Foreskin fibroblast (primary cell): ENCODE measurements at places on chromosomes 6 and 20.

GRCh38 chr6:143741480-143741879 is 63.7 kb downstream of the PHACTR2 start:
- no peak for DNase-seq

- no peak for DNase-seq
Observed at GRCh38 chr6:105402090-105402938, 568 bp downstream of the PREP start.

- DNase-seq, result no peak
Observed at GRCh38 chr6:45584127-45584526, 206.4 kb upstream of the SUPT3H start.

GRCh38 chr6:6474170-6474920 is 114.2 kb upstream of the LY86 start:
- DNase-seq, result no peak

GRCh38 chr20:57847104-57847503 is 137.3 kb upstream of the PMEPA1 start:
- no peak for DNase-seq

DNA sequence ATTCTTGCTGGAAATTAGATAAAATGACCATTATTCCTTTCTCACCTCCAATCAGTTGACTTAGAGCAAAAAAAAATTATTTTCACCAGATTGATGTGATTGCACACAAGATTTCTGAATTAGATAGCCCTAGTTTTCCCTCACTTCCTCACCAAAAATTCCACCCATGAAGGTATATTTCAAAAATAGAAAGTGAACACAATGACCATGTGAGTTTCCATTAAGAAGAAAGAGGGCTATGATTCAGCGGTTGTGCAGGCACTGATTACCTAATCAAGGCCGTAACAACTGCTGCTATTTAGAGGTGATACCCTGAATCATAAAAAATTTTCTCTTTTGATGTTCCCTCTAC is 19.5 kb upstream of the RALGAPA2 start:
- DNase-seq, result no peak

DNA sequence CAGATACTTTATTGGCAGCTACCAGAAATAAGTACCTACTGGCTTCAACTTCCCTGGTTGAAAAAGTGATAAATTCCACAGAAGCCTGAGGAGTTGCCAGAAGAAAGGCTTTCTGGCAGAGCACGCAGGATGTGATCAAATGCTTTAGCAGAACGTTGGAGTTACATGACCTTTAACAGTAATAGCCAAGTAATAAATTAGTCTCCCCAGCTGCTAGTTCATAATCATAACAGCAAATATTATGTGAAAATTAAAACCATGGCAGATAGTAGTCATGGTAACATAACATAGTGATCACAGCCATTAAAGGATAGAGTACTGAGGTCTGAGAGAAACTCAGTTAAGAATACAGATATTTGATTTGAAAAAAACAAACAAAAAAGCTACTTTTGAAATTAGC is 567.7 kb downstream of the ADGRB3 start:
- DNase-seq, result no peak

GRCh38 chr6:152293404-152293803 is 343.8 kb downstream of the SYNE1 start:
- no peak for DNase-seq

- peak; percentile 88 for DNase-seq
Observed at GRCh38 chr6:16741112-16742016, 19.9 kb downstream of the ATXN1 start.
